ENCODE measurements at places on chromosomes 5 and 9.
A peak's percentile ranks its signal among the peaks of the same experiment; 100 is the strongest.

DNA sequence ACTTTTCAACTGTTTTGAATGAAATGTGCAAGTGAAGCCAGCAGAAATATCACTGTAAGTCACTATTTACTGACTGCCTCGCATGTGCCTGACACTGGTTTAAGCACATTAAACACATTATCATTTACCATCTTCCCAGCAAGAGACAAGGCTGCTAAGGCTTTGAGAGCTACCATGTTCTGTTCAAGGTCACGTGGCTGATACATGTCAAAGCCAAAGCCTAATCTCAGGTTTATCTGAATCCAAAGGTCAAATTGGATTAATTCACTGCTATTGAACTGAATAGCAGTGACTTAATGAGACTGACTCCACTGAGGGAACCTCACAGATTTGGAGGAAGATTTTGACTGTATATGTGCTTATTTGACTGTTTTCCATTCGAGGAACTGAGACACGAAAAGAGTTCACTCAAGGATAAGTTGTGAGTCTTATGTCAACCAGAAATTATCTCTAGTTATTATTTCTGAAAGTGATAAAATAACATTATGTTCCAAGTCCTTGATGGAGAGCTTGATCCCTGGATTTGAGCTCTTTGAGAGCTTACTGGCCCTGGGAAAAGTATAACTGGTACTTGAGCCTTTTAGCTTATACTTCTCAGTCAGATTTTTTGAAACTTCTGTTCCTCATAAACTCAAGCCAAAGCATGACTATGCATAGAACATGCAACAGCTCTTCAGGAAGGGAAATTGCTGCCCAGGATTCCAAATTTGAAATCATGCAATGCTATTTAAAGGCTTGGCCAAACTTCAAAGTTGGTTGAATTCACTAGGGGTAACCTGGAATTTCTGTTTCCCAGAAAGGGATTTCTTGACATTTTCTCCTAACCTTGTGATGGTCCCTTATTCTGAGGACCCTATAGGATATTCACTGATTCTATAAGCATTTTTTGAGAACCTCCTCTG lies 23.4 kb upstream of the ARHGAP26 start:
- no peak for DNase-seq

DNA sequence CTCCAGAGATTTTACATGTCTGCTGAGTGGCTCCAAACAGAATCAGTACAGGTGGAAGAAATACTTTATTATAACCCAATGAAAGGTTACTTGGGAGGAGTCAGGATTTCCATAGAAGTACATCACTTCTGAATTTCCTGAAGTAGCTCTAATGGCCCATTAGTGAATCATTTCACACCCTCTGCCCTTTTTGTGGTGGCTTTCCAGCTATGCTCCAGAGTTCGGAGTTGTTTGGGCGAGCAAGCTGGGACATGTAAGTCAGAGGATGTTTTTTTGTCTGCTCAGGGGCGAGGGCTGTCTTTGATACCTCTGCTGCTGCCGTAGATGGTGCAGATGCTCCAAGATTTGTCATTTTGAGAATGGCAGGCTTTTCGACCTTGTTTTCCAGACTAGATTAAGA lies 226.1 kb downstream of the GOLPH3 start:
- no peak for DNase-seq

DNA sequence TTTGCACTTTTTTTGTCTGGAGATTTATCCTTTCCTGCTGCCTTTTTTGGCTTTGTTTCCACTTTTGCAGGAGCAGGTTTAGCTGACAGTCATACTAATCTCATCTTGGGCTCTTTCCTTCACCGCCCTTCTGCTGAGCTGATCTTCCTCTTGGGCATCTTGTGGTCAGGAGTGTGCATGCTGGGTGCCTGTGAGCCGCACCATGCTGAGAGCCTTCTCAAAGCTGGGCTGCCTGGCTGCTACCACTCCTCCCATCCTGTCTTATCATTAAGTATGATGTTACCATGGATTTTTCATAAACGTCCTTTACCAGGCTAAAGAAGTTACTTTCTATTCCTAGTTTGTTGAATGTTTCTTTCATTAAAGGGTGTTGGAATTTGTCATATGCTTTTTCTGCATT lies 49.5 kb upstream of the MCCC2 start:
- DNase-seq, result no peak

GRCh38 chr9:137813651-137814415 lies 63.7 kb upstream of the CACNA1B start:
- no peak for DNase-seq

GRCh38 chr5:177509991-177510566 lies 453 bp upstream of the DOK3 start:
- no peak for DNase-seq

GRCh38 chr5:139517683-139518564 lies 35.4 kb upstream of the STING1 start:
- DNase-seq, result peak; percentile 83

DNA sequence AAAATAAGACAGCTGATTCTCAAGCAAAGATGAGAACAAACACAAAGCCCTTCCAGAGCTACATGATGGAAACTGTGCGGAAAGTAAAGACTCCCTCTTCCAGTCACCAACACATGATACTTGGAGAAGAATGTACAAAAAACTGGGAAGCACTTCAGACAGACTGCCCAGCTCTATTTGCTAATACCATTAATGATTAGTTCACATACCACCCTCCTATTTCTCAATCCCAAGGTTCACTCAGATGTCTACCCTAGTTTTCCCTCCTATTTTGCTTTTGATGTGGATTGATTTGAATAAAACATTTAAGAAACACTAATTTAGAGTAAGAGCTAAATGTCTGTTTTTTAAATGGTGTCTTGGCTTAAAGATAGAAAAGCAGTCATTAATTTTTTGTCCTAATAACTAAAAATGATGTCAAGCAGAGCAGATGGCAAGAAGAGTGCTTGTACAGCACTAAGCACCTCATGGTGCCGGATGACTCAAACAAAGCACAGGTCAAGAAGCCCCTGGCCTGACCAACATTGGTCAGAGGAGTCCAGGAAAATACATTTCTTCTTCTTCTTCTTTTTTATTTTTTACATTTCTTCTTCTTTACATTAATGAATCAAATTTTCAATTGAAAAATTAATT lies 639.4 kb downstream of the PDE4D start:
- no peak for DNase-seq

DNA sequence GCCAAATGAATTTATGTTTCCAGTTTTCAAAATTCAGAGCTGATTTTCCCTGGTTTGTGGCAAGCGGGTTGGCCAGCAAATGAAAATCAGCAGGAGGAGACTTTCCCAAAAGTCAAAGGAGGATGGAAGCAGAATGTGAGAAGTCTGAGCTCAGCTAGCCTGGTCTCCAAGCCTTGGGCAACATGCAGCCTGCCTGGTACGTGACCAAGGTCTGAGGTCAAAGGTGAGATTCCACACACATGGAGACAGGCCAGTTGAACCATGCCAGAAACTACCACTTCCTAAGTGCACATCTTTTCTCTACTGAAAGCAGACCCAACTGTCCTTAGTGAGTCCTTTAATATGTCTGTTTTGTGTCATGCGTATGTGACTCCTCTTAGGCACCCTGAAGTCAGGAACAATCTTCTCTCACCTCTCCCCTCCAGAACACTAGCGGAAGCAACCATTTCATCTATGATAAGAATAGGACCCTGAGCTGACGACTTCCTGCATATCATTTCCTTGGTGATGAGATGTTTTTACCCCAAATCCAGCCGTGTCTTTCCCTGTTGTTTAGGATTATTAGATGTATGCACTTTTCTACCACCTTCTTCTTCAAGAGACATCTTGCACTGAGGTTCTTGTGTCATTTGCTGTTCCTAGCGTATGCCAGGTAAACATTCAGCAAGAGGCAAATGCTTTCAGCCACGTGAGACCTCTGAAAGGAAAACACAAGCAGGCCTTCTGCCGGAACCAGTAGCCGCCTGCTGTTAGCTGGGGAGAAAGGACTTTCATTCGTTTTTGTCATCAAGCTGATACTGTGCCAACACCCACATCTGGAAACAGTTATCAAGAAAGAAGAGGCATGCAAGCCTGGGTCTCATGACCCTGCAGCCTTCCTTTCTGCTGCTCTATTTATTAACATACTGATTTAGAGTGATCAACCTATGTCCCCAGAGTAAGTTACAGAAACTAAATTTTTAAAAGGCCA lies 9.7 kb upstream of the TGFBI start:
- peak; percentile 21 for DNase-seq

GRCh38 chr9:117907420-117907819 lies 203.2 kb downstream of the TLR4 start:
- no peak for DNase-seq

- no peak for DNase-seq
Measured at GRCh38 chr5:120251898-120252297, 212.2 kb upstream of the PRR16 start.

All from T1000 (cell line).